Left ventricle myocardium inferior (tissue), 1 donor: ENCODE measurements at places on chromosomes 12 and 14. TPM values are rescaled to one million over a fixed set of nuclear protein-coding genes. Genes with fewer than 3 reads are reported as not detected.

GRCh38 chr12:39831587-39832315 lies 212.1 kb upstream of the ABCD2 start:
- H3K4me3 ChIP-seq: no peak overlapping the region
- DNase-seq: no peak
- H3K27ac ChIP-seq: no peak overlapping the region

GRCh38 chr14:24086193-24086955 lies 7.7 kb upstream of the PCK2 start:
- H3K27ac ChIP-seq: no peak overlapping the region
- H3K27me3 ChIP-seq: peaks cover 13% of the 10 kb centered on the region
- H3K36me3 ChIP-seq: no peaks in the 10 kb centered on the region
- H3K4me1 ChIP-seq: peaks cover 5% of the 10 kb centered on the region
- DNase-seq: no peak

DNA sequence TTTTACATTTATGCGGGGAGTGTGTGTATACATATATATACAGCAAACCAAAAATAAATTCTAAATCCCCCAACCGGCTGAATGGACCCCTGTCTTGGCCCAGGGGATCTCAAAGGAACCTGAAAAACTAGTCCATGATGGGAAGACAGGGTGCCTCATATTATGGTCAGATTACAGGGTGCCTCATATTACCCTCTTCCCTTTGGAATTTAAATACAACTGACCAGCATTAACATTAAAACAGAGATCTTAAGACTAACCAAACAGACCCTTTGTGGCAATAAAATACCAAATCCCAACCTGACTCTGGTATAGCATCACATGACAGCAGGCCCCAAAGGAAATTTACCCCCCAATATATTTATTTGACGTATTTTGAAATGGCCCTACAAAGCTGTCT lies 17.0 kb downstream of the GSTZ1 start:
- no peak for DNase-seq
- H3K27me3 ChIP-seq: no peaks in the 10 kb centered on the region
- H3K4me3 ChIP-seq: no peak overlapping the region
- no peaks in the 10 kb centered on the region for H3K4me1 ChIP-seq
- H3K27ac ChIP-seq: no peak overlapping the region

DNA sequence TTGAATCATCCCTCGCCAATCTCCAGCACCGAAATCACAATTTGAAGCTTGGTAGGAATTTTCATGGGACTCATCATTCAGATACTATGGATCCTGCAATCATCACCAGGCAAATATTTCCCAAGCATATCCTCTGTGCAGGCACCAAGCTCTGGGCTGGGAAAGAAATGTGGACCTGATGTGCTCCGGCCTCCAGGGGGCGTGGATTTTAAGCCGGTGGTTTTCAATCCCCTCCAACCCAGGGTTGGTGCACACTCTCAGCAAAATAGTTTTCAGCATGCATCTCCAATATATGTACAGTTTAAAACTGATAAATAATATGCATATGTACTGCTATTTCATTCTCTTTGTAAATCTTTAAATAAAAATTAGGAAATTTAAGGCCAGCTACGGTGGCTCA lies 98.9 kb downstream of the RBM19 start:
- no peaks in the 10 kb centered on the region for H3K4me1 ChIP-seq
- H3K4me3 ChIP-seq: no peak overlapping the region
- H3K27ac ChIP-seq: no peak overlapping the region
- H3K36me3 ChIP-seq: no peaks in the 10 kb centered on the region

- peak overlapping the region; percentile 42 for H3K27ac ChIP-seq
- no peaks in the 10 kb centered on the region for H3K27me3 ChIP-seq
- H3K4me3 ChIP-seq: no peak overlapping the region
- H3K36me3 ChIP-seq: peaks cover 41% of the 10 kb centered on the region
Observed at GRCh38 chr14:64746298-64747250, 42.4 kb downstream of the PLEKHG3 start.

DNA sequence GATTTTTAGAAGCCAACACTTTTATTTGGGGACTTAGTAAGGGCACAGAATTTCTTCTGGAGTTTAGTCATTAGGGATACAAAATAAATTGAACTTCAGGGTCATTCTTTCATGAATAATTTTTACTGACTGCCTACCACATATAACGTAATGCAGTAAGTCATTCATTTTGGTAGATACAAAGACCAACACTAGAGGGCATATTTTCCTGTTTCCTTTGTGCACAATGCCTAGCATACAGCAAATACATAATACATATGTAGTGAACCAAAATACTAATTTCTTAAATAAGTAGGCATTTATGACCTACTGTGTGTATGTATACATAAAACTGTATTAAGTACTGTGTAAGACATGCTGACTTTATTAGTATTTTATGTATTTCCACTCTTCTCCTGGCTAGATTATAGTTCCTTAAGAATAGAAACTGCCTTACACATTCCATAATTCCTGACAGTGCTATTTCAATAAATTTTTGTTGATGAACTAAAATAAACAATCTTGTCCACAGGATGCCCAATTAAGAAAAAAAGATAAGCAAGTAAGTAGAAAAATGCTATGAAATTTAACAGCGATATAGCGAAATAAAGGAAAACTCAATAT lies 47.9 kb downstream of the PPP1R12A start:
- no peak overlapping the region for H3K4me3 ChIP-seq
- H3K4me1 ChIP-seq: peaks cover 88% of the 10 kb centered on the region
- no peak overlapping the region for H3K27ac ChIP-seq
- H3K27me3 ChIP-seq: no peaks in the 10 kb centered on the region
- H3K36me3 ChIP-seq: no peaks in the 10 kb centered on the region

DNA sequence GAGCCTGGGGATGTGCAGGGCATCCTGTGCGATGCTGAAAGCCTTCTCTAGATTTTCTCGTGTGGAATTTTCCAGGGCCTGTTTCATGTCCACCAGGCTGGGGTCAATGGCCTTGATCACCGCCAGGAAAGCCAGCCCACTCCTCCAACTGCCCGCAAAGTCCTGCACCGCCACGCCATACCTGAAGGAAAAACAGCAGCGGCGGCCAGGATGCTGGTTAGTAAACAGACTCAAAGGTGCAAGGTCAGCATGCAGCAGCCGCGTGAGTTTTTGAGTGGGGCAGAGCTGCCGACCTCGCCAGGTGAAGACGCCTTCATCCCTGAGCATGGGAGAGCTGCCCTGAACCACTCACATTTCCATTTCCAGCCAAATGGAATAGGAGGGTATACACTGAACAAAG lies 53.4 kb upstream of the DICER1 start:
- peaks cover 10% of the 10 kb centered on the region for H3K27me3 ChIP-seq
- no peak overlapping the region for H3K27ac ChIP-seq
- no peak for DNase-seq
- H3K4me1 ChIP-seq: no peaks in the 10 kb centered on the region

DNA sequence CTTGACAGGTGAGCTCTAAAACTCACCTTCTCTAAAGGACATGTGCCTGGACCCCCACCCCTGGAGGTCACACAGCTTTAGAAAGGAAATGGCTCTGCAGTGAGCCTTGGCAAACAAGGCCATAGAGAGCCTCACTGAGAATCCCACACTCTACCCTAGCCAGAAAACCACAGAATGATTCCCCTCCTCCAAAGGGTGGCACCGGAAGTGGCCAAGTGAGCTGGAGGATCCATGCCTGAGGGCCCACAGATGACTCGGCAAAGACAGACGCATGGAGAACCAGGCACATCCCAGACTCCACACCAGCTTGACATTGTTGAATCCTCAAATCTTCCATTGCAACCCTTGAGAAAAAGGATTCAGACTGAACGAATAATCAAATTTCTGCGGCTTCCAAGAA lies 54.2 kb upstream of the PTHLH start:
- no peaks in the 10 kb centered on the region for H3K4me1 ChIP-seq
- DNase-seq: no peak
- H3K4me3 ChIP-seq: no peak overlapping the region
- H3K27ac ChIP-seq: no peak overlapping the region
- no peaks in the 10 kb centered on the region for H3K27me3 ChIP-seq
- H3K36me3 ChIP-seq: no peaks in the 10 kb centered on the region

- H3K27ac ChIP-seq: peak overlapping the region; percentile 100
- no peaks in the 10 kb centered on the region for H3K27me3 ChIP-seq
- H3K36me3 ChIP-seq: peaks cover 9% of the 10 kb centered on the region
- peaks cover 91% of the 10 kb centered on the region for H3K4me1 ChIP-seq
- DNase-seq: peak; percentile 42
Observed at GRCh38 chr12:53218551-53219291, 11.7 kb upstream of the ITGB7 start.

DNA sequence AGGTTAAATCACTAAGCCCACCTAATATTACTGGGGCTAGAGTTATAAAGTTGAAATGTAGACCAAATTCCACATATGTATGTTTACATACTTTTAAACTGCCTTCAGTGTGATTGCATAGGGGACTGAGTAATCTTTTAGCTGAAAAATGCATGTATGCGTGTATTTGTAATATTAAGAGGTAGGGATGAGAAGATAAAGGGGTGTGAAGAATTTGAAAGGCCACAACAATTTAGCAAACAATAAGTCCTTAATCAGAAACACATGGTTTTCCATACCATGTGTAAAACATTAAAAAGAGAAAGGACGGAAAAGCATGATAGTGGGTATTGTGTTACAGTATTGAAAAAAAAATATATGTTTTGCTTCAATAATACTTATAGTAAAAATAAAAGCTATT lies 919.9 kb upstream of the FLRT2 start:
- no peaks in the 10 kb centered on the region for H3K36me3 ChIP-seq
- no peaks in the 10 kb centered on the region for H3K4me1 ChIP-seq
- H3K27me3 ChIP-seq: no peaks in the 10 kb centered on the region
- no peak for DNase-seq

GRCh38 chr12:124700810-124701592 lies 133.6 kb upstream of the NCOR2 start:
- no peaks in the 10 kb centered on the region for H3K36me3 ChIP-seq
- H3K27ac ChIP-seq: peak overlapping the region; percentile 80
- peaks cover 47% of the 10 kb centered on the region for H3K4me1 ChIP-seq

DNA sequence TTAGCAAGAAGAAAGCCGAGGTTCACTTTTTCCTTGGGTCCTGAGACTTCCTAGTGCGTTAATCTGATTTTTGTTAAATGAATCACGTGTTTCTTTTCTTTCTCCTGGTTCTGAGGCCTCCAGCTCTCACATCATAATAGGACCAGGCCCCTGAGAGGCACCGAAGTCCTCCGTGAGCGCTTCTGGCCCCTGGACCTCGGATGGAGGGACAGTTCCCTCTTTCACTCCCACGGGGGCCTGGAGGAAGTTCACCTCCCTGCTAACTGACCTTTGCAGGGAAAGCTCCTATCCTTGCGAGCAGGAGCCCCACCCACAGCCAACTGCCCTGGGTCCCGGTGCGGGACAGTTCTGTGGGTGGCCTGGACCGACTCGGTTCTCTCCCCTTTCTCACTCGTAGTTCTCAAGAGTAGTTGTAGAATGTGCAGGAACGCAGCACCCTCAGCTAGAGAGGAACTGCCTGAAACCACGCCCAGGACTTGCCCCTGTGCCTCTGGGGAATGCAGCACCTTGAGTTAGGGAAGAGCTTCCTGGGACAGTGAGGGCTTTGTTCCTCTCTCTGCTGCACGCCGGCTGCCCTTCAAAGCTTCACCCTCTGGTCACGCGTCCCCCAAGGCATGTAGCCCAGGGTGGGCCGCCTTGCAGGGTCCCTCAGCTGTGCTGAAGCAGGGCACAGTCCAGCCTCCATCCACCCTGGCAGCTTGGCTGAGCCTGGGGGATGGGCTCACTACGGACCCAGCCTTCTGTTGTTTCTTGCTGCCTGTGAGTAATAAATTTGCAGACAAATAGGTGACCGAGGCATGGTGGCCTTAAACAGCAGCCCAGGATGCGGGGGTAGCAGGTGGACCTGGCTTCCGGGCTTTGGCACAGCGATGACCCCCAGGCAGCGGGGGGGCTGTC lies 264.6 kb downstream of the ADGRD1 start:
- H3K36me3 ChIP-seq: no peaks in the 10 kb centered on the region
- H3K4me1 ChIP-seq: peaks cover 19% of the 10 kb centered on the region
- no peak for DNase-seq
- H3K4me3 ChIP-seq: no peak overlapping the region
- H3K27me3 ChIP-seq: peaks cover 64% of the 10 kb centered on the region

DNA sequence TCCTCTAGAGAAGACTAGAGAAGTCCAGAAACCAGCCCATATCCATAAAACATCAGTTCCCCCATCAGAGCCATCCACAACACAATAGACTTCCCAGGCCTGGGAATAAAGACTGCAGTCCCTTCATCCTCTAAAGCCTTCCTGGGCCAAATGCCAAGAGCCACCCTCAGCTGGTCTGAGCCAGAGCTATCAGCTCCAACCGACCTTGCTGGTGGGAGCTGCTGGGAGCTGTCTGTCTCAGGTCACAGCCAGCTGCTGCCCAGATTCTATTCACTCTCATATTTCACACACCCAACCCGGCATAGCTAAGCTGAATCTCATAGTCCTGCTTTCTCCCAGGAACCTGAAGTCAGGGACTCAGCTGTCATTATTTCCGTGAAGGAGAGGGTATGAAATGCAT lies 10.9 kb upstream of the TFCP2 start:
- H3K36me3 ChIP-seq: no peaks in the 10 kb centered on the region
- H3K4me1 ChIP-seq: peaks cover 2% of the 10 kb centered on the region
- H3K27me3 ChIP-seq: no peaks in the 10 kb centered on the region
- peak; percentile 61 for DNase-seq
- H3K4me3 ChIP-seq: no peak overlapping the region
- H3K27ac ChIP-seq: no peak overlapping the region

- peaks cover 97% of the 10 kb centered on the region for H3K4me1 ChIP-seq
- peak overlapping the region; percentile 89 for H3K27ac ChIP-seq
- H3K36me3 ChIP-seq: no peaks in the 10 kb centered on the region
- no peaks in the 10 kb centered on the region for H3K27me3 ChIP-seq
Observed at GRCh38 chr14:44963775-44964380, 1.9 kb downstream of the TOGARAM1 start.

- no peaks in the 10 kb centered on the region for H3K4me1 ChIP-seq
- H3K27ac ChIP-seq: no peak overlapping the region
- H3K27me3 ChIP-seq: no peaks in the 10 kb centered on the region
- no peaks in the 10 kb centered on the region for H3K36me3 ChIP-seq
- no peak for DNase-seq
- no peak overlapping the region for H3K4me3 ChIP-seq
Observed at GRCh38 chr12:9344541-9344940, 136.3 kb upstream of the PZP start.

DNA sequence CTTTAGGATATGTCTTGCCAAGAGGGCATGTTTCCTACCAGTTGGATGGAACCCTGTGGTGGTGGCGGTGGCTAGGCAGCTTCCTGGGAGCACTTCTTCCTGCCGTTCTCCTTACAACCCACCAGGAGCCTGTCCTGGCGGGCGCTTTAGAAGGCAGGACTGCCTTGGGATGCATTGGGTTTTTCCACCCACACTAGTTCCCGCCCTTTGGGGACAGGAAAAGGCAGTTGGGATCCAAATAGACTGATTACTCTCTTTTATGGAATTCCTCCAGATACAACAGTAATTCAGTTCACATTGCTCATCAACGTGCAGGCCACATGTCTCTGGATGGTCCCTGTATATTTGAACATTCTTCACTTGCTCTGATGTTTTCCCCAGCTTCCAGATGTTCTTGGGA lies 305.7 kb upstream of the SSTR1 start:
- peak; percentile 44 for DNase-seq
- no peaks in the 10 kb centered on the region for H3K36me3 ChIP-seq
- peak overlapping the region; percentile 52 for H3K27ac ChIP-seq
- H3K27me3 ChIP-seq: peaks cover 38% of the 10 kb centered on the region

GYS2 gene
- total RNA-seq: not detected

NEUROD4 gene
- not detected for total RNA-seq

STXBP6 gene
- 21.7 TPM for total RNA-seq

TUNAR gene
- total RNA-seq: not detected

STAC3 gene
- total RNA-seq: 0.69 TPM

SCN8A gene
- 0.41 TPM for total RNA-seq

LACRT gene
- total RNA-seq: not detected

SLC7A7 gene
- total RNA-seq: 4.6 TPM

SLC38A4 gene
- total RNA-seq: 0.27 TPM
